GF-D8 (cell line): ENCODE measurements at places on chromosomes 16 and 17.

- no peak for DNase-seq
These were observed 54.2 kb downstream of the ZFPM1 start for GRCh38 chr16:88507231-88507743.

GRCh38 chr17:6487251-6488007 lies 43.2 kb downstream of the PIMREG start:
- no peak for DNase-seq

DNA sequence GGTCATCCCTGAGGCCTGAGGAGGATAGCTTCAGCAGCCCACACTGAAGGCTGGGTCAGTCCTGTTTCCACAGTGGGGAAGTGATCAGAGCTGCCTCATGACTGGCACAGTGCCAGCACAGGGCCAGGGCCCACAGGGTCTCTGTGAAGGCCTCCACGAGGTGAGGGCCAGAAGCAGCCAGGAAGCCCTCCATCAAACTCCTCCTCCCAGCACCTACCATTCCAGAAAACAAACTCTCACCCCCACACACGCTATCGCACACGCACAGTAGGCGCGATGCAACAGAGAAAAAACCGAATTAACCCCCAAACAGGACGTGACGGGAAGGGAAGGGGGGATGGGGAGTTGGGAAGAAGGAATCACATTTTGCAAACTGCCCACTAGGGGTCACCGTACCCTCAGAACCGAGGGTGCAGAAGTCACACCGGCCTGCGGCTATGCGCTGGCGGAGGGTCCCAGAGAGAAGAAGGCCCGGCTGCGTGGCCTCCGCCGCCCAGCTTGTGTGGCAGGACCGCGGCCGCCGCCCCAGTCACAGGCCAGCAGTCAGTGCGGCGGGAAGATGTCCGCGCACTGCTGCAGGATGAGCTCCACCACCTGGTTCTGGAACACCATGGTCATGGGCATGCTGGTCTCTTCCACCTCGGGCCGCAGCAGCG lies 37.6 kb downstream of the ARHGAP27 start:
- no peak for DNase-seq

- no peak for DNase-seq
These were observed 91.5 kb upstream of the NLRP1 start for GRCh38 chr17:5675625-5676421.

DNA sequence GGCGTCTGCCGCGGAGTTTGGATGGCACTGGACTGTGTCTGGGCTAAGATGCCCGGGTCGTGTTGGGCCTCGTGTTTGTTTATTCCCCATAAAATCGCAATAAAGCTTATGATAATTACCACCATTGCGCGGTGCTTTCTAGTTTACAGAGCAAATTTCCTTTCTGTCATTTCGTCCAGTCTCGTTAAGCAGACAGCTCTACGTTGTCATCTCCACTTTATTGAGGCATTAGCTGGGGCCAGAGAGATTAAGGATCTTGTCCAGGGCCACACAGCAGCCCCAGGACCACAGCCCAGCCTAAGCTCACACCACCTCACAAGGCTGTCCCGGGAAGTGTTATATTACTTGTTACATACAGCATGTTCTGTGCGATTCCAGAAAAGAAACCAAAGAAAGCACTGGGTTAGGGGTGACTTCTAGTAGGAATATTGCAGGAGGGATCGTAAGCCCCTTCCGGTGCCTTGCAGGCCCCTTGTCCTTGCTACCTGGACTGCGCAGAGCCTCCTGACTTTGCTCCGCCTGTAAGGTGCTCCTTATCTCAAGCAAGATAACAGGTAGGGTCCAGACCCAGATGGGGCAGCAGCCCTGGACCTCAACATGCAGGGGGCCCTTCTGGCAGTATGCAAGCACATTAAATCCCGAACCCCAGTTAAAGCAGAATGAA lies 6.3 kb downstream of the NOS2 start:
- DNase-seq: no peak

DNA sequence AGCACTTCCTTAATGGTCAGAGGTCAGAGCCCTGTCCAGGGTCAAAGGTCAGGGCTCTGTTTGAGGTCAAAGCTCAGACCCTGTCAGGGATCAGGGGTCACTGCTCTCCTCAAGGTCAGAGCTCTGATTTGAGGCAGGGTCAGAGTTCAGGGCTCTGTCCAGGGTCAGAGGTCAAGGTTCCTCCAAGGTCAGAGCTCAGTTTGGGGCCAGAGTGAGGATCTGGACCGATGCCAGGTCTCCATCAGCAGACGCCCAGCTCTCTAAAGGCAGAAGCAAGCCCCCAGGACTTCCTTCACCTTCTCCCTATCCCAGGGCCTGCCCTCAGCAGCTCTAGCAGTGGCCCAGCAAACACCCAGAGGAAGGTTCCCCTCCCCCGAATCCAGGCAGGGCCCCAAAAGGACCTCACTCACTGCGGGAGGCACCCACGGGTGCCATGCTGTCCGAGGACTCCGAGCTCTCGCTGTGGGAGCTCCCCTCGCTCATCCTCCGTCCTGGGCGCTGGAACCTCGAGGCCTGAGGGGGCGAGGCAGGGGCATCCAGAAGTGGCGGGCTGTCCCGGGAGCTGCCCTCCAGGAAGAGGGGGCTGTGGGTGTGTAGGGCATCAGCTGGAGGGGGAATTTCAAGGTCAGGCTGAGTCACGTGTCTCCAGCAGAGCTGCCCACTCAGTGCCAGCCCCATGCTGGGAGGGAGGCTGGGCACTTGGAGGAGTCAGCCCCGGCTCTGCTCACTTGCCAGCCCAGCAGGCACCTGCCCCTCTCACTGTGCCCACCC lies 26.7 kb downstream of the PIMREG start:
- no peak for DNase-seq

- peak; percentile 1 for DNase-seq
These were observed 1.2 kb downstream of the CPD start for GRCh38 chr17:30379903-30380381.

- DNase-seq: no peak
These were observed at the start of gene RHBDL1 for GRCh38 chr16:674968-675883. TSS of gene RHBDL1 (plus strand) at chr16:675671. CDS start at chr16:675791, 120 bp downstream.

- DNase-seq: no peak
These were observed 1.2 kb upstream of the ZMYND15 start for GRCh38 chr17:4738136-4739121.

GRCh38 chr16:53080345-53081031 lies 25.7 kb downstream of the CHD9 start:
- DNase-seq: no peak

GRCh38 chr17:75011401-75012095 lies 922 bp upstream of the MRPL58 start:
- DNase-seq: no peak

- DNase-seq: no peak
These were observed 17.3 kb downstream of the COG1 start for GRCh38 chr17:73210002-73210678.

DNA sequence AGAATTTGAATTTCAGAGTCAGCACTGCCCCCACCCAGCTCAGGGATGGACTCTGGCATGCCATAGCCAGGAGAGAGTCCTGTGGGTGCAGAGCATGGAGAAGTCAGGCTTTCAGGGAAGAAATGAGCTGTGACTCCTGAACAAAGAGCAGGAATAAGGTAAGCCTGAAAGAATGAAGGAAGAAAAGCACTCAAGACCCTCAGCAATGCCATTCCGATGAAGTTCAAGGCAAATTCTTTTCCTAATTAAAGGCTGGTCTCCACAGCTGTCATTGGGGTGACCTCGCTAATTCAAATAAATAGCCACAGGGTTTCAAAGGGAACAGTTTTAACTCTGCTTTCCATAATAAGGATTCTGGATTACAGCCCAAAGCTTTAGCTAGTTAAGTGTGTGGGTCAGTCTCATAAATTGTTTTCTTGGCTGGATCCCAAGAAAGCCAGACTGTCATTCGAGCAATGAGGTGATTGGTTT lies 31.7 kb downstream of the TOM1L2 start:
- DNase-seq: no peak

GRCh38 chr16:49281480-49281842 lies at the start of gene CBLN1:
TSS of gene CBLN1 (minus strand) at chr16:49281838. CDS start at chr16:49281465, 373 bp downstream.
- DNase-seq: no peak

DNA sequence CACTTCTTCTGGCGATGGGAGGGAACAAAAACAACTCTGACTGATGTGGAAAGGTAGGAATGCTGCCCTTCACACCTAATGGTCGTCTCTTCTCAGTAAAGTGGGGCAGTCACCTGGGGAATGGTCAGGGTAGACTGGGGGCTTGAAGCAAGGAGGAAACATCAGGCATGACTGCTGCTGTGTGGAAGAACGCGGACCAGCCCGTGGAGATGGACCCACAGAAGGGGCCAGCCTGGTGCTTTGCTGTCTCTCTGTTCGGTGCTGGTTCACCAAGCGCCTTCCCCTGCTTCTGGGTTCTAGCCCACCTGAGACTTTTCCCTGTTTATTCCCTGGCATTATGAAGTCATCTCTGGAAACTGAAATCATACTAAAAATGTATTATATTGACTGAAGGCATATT lies 96.2 kb upstream of the DNAH17 start:
- DNase-seq: no peak

- DNase-seq: no peak
These were observed 221.3 kb downstream of the C16orf78 start for GRCh38 chr16:49594685-49595498.

DNA sequence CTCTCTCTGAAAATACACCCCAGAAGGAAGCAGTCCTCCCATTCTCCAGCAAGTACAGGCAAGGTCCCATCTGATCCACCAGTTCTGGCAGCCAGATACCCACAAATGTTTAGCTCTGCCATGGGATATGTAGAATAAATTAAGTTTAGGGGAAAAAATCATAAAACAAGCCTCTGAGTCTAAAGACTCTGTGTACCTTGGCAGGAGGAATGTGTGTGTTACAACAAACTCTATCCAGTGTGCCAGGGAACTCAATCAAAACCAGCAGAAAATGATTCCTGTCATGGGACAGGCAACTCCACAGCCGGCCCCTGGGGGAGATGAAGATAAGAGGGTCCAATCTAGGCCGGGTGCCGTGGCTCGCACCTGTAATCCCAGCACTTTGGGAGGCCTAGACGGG lies 73.4 kb downstream of the MRM3 start:
- DNase-seq: no peak

DNA sequence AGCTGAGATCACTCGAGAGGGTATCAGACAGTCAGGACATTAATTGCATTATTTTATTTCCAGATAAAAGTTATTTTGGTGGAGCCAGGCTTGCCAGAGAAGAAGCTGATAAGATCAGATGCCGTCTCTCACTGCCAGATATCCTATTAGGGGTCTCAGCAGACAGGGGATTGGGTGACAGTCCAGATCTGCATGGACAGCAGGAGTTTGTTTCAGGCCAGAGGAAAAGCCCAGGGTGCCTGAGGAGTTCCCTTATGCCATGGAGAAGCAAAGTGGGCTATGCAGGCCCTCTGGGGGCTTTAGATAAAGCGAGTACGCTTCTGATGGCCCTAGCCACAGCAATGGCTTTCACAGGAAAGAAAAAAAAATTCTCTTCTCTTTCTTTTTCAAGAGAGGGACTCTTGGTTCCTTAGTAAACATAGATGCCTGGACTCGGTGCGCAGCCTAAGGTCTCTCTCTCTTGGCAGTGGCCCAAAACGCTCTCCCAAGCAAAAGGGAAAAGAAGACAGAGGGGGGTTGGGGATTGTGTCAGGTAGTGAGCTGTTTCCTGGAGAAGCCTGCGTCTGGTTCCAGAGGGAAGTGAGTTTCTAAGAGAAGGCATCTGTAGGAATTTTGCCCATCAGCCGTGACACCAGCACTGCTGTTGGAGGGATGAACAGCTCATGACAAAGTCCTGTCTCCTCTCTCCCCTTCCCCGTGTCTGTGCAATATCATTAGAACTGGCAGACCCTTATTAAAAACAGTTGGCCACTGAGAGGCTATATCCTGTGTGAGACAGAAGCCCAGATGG lies 166.3 kb upstream of the FOXF1 start:
- no peak for DNase-seq

DNA sequence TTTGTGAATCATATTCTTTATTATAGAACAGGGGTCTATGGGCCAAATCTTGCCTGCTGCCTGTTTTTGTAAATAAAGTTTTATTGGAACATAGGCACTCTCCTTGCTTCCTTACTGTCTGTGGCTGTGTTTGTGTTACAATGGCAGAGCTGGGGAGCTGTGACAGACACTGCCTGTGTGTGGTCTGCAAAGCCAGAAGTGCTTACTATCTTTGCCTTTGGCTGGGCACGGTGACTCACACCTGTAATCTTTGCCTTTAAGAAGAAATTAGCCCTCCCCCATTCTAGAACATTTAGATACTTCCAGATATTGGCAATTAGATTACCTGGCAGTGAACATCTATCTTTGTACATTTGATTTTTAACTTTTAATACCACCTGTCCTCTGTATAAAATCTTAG lies 308.3 kb downstream of the FOXL1 start:
- DNase-seq: no peak

- no peak for DNase-seq
These were observed 2.9 kb upstream of the CLDN9 start for GRCh38 chr16:3009568-3010390.

GRCh38 chr16:7182510-7183109 lies 150.0 kb upstream of the RBFOX1 start:
- DNase-seq: no peak

DNA sequence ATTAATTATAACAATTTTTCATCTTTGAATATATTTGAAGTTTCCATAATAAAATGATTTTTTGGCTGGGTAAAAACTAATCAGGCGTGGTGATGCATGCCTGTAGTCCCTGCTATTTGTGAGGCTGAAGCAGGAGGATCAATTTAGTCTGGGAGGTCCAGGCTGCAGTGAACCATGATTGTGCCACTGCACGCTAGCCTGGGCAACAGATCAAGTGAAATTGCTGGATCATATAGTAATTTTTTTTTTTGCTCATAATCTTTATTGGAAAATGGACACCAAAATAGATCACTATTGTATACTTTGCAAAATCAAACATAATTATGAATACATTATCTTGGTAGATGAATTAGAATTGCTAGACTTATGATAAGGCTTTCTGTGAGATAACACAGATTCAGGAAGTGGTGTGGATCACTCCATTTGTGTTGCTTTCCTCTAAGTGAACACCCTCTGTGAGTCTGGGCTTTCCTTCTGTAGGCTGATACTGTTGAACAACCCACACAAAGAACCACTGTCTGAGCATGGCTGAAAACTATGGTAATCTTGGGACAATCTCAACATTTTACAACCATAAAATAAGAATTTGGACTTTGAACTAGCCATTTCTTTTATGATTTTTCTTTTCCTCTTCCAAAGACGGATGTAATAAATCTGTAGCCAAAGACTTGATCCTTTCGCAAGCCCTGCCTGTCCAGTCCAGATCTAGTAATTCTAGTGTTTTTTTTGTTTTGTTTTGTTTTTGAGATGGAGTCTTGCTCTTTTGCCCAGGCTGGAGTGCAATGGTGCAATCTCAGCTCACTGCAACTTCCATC lies 5.6 kb upstream of the ST3GAL2 start:
- no peak for DNase-seq

DNA sequence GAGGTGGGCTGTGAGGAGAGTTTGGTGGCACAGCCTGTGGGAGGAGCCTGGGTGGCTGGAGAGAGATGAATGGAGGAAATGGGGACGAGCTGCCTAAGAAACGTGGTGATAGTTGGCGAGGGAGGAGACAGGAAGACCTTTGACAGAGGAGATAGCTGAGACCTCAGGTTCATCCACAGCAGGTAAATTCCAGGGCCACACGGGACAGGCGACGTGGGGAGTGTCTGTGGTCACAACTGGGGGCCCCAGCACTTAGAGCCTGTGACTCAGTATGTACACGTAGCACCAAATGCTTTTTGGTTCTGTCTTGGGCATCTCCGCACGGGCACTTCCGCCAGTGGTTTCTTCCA lies 7.7 kb downstream of the MINK1 start:
- DNase-seq: no peak

- no peak for DNase-seq
These were observed 8.8 kb upstream of the GFAP start for GRCh38 chr17:44924107-44924544.

- no peak for DNase-seq
These were observed 1.0 kb downstream of the EMC8 start for GRCh38 chr16:85798283-85798776.

- DNase-seq: no peak
These were observed 165.1 kb downstream of the CHD9 start for GRCh38 chr16:53219795-53220454.
